ENCODE measurements at places on chromosomes 3 and 15.

GRCh38 chr3:196684548-196685407 lies 27.3 kb downstream of the CEP19 start:
- DNase-seq = peak; percentile 50

- DNase-seq = no peak
Measured at GRCh38 chr3:158768881-158769543, 32.8 kb upstream of the MFSD1 start.

GRCh38 chr15:72474466-72474911 lies 359 bp downstream of the ARIH1 start:
- no peak for DNase-seq

DNA sequence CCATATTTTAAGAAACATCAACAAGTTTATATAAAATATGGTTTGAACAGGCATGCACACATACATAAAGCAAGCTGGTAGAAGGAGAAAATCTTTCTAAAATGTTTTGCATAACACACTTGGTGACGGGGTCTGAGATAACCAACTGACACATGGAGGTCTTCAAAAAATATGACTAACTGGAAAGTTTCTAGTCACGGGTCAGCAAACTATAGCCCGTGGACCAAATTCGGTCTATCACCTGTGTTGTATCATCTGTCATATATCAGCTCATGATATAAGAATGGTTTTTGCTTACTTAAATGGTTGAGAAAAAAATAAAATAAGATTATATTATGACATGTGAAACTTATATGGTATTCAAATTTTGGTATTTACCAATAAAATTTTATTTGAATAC lies 465.1 kb downstream of the FOXP1 start:
- DNase-seq = no peak

DNA sequence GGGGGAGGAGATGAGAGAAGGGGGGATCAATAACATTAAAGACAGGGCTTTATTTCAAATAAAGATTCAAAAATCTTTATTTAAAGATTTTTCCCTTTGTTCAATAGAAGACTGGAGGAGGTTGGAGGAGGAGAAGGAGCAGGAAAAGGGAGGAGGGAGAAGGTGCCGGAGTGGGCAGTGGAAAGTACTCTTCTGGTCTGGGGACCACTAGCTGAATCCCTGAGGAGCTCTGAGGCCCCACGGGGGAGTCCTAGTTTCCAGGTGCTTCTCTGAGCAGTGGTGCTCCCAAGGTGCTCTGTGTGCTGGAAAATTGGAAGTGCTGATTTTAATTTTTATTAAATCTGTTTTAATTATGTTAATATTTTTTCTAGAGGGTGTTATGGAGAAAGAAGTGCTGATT lies 19.4 kb upstream of the SEMA4B start:
- DNase-seq = no peak

- DNase-seq = no peak
Measured at GRCh38 chr15:70387081-70387480, 289.4 kb upstream of the TLE3 start.

GRCh38 chr3:61682671-61683548 lies 121.5 kb downstream of the PTPRG start:
- DNase-seq = no peak

GRCh38 chr3:127072971-127073783 lies 90.3 kb downstream of the PLXNA1 start:
- DNase-seq = no peak

DNA sequence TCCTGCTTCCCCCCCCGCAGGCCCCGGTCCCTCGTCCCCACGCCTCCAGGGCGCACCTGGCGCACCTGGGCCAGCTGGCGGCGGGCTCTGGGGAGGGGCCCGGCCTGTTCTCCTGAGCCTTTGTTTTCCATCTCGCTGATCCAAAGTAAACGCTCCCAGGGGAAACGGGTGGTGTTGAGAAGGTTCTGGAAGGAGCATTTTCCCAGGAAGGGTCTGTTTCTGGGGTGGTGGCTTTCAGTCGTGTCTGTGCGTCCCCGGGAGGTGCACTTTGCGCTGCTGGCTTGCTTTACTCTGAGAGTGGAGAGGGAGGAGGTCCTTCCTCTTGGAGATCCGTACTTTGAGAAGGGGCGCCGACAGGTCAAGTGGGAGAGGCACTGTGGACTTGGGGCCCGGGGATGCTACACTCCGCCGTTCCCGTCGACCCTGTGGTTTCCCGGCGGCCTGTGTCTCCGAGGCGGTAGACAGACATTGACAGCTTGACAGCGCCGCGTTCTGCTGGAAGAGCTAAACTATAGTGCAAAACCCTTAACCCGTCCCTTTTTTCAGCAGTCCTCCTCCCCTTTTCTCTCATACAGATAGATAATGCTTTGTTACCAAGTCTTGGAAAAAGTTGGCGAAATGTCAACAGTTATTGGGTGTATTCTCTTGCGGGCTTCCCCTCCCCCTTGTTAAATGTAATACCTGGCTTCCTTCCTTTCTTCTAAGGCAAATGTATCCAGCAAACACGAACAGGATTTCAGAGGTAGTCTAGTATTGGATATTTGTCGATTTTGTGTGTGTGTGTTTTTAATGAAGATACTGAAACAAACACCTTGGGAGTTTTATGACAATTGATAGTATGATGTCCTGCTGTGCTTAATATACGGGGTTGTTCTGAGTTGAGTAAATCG lies 6.5 kb downstream of the TPM1 start:
- no peak for DNase-seq

DNA sequence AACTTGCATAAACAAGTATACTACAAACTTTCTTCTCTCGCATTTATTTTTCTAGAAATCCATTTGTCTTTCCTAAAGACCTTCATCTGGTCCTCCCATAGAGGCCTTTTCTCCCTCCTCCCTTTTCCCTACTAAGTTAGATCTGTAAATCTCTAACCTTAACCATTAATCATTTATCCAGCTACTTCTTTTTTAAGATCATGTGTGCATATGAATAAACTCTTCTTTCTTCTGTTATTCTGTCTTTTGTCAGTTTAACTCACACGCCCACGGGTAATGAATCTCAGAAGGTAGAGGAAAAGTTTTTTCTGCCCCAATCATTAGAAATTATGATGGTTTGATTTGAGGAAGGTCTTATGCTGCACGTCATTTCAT lies 48.7 kb upstream of the FHIT start:
- DNase-seq = no peak

Measured in left colon (tissue), 2 donors.